Kidney (tissue), 22 donors: ENCODE measurements at places on chromosomes 7 and 10. TPM values are rescaled to one million over a fixed set of nuclear protein-coding genes. Genes with fewer than 3 reads are reported as not detected.

The NUTM2A gene
- 1.5 TPM for total RNA-seq

The ITIH5 gene
- 13.1 TPM for total RNA-seq

DNA sequence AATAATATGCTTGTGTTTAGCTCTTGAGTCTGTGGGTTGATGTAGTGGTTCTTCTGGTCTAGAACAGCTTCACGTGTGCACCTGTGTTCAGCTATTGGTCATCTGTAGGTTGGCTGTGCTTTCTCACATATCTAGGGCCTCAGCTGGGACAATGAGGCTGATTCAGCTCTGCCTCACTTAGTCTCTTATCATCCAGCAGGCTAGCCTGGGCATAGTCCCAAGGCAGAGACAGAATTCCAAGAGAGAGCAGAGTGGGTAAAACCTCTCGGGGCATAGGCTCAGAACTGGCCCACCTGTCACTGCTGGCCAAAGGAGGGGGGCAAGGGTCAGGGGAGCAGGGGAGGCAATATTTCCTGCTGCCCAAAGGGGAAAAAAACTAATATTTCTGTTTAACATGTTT, 32.0 kb upstream of the MXI1 start:
- H3K27me3 ChIP-seq: no peaks in the 10 kb centered on the region
- H3K27ac ChIP-seq: no peak overlapping the region
- H3K36me3 ChIP-seq: no peaks in the 10 kb centered on the region
- no peak overlapping the region for H3K4me3 ChIP-seq
- H3K4me1 ChIP-seq: peaks cover 2% of the 10 kb centered on the region
- no peak for DNase-seq

The CAV1 gene
- 67.2 TPM for total RNA-seq
